ENCODE measurements at places on chromosomes 4 and X.

GRCh38 chr4:98786866-98787265 is 128.5 kb upstream of the TSPAN5 start:
- DNase-seq = no peak

GRCh38 chr4:53866055-53866454 is 198.3 kb downstream of the CHIC2 start:
- no peak for DNase-seq

DNA sequence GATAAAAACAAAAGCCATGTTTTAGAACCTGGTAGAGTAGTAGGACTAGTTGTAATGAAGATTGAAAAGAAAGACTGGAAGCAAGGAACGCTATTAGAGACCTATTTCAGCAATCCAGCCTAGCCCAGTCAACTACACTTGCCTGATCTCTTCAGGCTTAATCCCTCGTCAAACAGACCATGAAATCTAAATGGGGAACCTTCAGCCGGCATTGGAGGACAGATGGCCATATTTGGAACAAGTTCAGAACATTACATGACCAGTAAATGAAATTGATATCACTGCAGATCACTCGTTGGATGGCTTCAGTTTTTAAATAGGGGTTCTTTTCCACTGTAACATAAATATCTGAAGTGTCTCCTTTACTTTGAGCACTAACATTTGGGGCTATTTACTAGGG is 84.8 kb upstream of the WDR44 start:
- DNase-seq = no peak

GRCh38 chrX:136262243-136262642 is 11.0 kb upstream of the MAP7D3 start:
- DNase-seq = no peak

DNA sequence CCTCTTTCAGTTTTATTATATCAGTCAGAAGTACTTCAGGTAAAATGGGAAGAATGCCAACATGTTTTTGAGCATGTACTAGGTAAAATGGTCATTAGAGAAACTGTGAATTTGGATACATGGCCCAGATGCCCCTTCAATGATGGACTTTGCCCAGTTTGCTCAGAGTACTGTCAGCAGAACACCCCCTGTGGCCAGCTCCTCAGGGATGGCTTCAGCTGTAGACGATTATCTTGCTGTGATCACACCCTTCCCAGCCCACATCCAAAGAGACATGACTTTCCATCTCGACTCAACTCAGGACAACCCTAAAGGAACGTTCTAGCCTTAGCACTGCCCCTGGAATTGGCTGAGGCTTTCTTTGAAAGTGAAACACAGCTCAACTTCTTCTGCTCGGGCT is 439.1 kb downstream of the PACRGL start:
- no peak for DNase-seq

Measured in type B pancreatic cell (in vitro differentiated cells).